ENCODE measurements at places on chromosomes 2 and 18. TPM values are rescaled to one million over a fixed set of nuclear protein-coding genes. Genes with fewer than 3 reads are reported as not detected.

- DNase-seq = no peak
- H3K4me3 ChIP-seq = no peak overlapping the region
- no peak overlapping the region for H3K27ac ChIP-seq
- no peaks in the 10 kb centered on the region for H3K27me3 ChIP-seq
Observed at GRCh38 chr2:217611056-217611455, 391.7 kb downstream of the TNS1 start.

MYCN gene
- 0.10 TPM for polyA plus RNA-seq

DNA sequence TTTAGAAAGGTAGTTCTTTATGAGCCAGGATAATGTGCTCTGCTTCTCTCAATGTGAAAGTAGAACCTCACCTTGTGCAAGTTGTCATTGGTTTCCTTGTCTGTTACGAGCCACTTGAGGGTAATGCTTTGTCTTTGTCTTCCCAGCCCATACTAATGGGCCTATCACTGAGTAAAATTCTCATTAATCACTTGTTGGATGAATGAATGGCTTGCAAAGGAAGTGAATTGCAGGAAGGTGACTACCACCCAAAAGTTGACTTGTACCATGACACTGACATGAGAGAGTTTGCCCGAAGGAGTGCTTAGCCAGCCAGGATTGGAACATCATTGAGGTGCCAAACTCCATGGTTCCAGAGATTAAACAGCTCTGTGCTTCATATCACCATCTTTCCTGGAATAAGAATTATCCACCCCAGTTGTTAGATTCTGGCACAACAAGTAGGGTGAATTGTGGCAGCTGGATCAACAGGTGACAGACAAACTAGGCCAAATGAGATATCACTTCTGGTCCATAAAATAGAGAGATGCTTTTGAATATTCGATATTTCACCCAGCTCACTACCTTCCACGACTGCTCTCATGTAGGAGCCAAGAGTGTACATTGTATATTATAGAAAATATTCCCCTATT is 20.5 kb upstream of the CD28 start:
- peak overlapping the region; percentile 78 for H3K27ac ChIP-seq
- H3K4me1 ChIP-seq = peaks cover 87% of the 10 kb centered on the region
- H3K36me3 ChIP-seq = no peaks in the 10 kb centered on the region
- DNase-seq = no peak
- no peaks in the 10 kb centered on the region for H3K27me3 ChIP-seq
- H3K4me3 ChIP-seq = no peak overlapping the region

UNC80 gene
- polyA plus RNA-seq = not detected

ASXL3 gene
- not detected for polyA plus RNA-seq

DNA sequence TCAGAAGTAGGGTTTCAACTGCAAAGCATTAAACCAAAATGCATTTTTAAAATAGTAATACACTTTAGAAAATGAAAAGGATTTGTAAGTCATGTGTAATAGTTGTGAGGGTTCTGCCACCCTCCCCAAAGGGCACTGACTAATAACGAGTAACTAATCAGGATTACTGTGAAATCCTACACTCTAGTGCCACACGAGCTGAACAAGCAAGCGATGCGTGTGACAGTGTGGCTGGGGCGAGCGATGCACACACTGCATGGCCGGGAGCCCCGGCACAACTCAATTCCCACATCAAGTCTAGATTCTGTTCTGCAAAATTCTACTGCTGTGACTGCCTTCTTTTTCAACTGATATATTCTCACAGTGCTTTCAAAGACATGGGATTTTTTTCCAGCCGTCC is 156.4 kb downstream of the SEPTIN10 start:
- no peak for DNase-seq
- no peak overlapping the region for H3K4me3 ChIP-seq
- H3K27ac ChIP-seq = no peak overlapping the region
- H3K4me1 ChIP-seq = peaks cover 38% of the 10 kb centered on the region
- H3K36me3 ChIP-seq = no peaks in the 10 kb centered on the region

HNRNPLL gene
- polyA plus RNA-seq = 14.6 TPM

DNA sequence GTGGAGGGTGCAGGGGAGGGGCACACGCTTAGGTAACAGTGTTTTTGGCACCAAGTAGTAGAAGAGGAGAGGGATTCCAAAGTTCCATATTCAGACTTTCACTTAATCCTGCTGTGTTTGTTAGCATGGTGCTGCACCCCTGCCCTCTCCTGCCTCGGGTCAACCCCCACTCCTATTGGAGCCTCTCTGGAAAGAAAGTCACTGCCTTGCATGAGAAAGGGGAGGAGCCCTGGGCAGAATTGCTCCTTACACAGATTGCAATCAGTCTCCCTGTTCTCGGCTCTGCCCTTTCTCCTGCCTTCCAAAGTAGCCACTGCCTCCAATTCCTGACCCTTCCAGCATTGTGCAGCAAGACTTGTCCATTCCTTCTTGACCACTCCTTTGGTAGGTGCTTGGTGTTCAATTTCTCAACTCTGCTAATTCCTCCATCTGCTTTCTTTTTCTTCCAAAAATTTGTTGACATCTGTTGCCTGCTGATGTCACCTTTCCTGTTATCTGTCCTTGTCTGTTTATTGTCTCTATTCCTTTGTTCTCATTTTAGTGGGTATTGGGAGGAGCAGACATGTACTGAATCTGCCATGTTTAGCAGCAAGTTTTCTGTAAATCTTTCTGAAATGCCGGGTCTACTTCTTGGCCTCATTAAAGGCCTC is 225.4 kb downstream of the LOXHD1 start:
- no peak overlapping the region for H3K4me3 ChIP-seq
- H3K27me3 ChIP-seq = no peaks in the 10 kb centered on the region
- DNase-seq = no peak
- no peaks in the 10 kb centered on the region for H3K36me3 ChIP-seq
- no peak overlapping the region for H3K27ac ChIP-seq

DNA sequence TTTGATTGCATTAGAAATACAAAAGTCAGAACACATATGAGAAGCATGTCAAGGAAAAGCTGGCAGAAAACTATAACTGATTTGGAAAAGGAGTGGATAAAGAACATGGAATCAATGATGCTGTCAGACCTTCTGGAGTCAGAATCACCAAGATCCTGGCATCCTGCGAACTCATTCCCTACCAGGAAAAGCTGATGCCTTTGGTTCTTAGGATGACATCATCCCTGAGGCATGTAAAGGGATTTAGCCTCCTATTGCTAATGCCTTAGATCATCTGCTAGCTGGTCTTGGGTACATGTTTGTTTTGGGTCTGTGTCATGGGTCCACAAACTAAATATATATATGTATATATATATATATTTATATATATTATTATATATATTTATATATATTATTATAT is 680.7 kb downstream of the EPHA4 start:
- no peaks in the 10 kb centered on the region for H3K36me3 ChIP-seq
- DNase-seq = no peak
- no peak overlapping the region for H3K27ac ChIP-seq
- no peaks in the 10 kb centered on the region for H3K27me3 ChIP-seq
- H3K4me1 ChIP-seq = no peaks in the 10 kb centered on the region
- no peak overlapping the region for H3K4me3 ChIP-seq

DNA sequence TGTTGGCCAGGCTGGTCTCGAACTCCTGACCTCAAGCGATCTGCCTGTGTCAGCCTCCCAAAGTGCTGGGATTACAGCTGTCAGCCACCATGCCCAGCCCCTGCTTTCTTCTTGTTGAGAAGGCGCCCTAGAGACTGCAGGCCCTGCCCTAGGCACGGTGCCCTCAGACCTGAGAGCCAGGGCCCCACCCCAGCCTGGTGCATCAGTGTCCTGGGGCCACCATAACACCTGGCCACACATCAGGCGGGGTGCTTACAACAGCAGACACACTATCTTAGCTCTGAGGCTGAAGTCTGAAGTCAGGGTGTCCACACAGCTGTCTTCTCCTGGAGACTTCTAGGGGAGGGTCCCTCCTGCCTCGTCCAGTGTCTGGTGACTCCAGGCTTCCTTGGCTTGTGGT is 120.6 kb downstream of the NDUFA10 start:
- no peaks in the 10 kb centered on the region for H3K4me1 ChIP-seq
- no peaks in the 10 kb centered on the region for H3K36me3 ChIP-seq
- H3K27ac ChIP-seq = no peak overlapping the region
- H3K4me3 ChIP-seq = no peak overlapping the region

DNA sequence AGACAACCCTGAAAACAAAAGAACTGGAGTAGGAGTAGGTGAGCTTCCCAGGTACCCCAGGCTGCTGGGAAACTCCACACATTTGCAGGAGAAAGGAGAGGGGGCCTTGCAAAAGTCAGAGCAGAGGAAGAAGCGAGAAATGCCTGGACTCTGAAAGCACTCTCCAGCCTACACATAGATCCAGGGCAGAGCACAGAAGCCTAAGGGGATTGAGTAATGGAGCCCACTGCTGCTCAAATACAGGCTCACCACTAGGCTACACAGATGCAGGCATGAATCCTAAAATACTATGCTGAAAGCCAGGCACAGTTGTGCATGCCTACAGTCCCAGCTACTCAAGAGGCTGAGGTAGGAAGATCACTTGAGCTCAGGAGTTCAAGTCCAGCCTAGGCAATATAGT is 33.4 kb downstream of the OSBPL1A start:
- no peaks in the 10 kb centered on the region for H3K4me1 ChIP-seq
- no peak for DNase-seq
- no peaks in the 10 kb centered on the region for H3K27me3 ChIP-seq
- no peaks in the 10 kb centered on the region for H3K36me3 ChIP-seq
- no peak overlapping the region for H3K4me3 ChIP-seq

Measured in psoas muscle (tissue), 8 donors.